ENCODE measurements at places on chromosomes 1 and 21.

GRCh38 chr1:183235503-183235902, 49.4 kb downstream of the LAMC2 start:
- no peak for DNase-seq

DNA sequence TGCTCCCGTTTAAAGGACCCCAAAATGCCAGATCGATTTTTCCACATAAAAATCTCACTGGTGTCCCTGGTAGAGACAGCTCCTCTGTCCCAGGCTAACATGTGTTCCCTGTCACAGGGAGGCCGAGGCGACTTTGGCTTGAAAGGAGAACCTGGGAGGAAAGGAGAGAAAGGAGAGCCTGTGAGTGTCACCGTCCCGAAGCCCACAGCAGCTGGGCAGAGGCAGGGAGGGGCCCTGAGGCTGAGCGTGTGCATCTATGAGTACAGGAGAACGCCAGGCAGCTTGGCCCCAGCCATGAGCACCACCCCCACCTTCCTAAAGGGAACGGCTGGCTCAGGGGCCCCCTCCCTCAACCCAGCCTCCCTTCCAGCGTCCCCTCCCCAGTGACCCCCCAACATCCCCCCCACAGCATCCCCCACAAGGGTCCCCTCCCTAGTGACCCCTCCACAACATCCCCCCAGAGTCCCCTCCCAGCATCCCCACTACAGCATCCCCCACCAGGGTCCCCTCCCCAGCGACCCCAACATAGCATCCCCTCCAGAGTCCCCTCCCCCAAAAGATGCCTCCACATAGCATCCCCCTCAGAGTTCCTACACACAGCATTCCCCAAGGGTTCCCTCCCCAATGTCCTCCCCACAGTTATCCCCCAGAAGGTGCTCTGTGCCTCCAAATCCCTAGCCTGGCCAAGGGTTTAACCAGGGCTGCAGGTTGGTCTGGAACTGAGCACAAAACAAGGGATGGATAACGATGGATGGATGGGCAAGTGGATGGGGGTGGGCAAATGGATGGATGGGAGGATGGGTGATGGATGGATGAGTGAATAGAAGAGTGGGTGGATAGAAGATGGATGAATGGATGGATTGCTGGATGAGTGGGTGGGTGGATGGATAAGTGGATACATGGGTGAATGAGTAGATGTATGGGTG, 25.1 kb downstream of the COL6A2 start:
- DNase-seq = no peak

- DNase-seq = peak; percentile 63
Measured at GRCh38 chr1:179229214-179230140, at the start of gene ABL2. Gene ABL2 (minus strand): TSS chr1:179229677. CDS start chr1:179229397, 280 bp downstream.

GRCh38 chr1:10113501-10113900, 80.7 kb downstream of the UBE4B start:
- DNase-seq = no peak

DNA sequence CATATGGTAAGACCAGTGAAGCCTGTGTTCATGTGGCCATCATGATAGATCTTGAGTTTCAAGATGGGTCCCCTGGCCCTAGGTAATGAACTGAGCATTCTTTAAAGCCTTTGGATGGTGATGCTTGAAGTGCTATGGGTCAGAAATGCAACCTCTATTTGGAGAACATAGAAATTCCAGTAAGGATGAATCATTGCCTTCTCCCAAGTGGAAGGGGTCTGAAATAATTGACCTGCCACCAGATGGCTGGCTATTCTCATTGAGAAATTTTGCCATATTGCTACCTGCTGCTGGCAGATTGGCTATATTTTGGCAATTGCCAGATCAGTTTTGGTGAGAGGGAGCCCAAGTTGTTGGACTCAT, 739 bp upstream of the IFI6 start:
- DNase-seq = no peak

GRCh38 chr1:204075139-204075521, 2.2 kb downstream of the SOX13 start:
- no peak for DNase-seq

- no peak for DNase-seq
Measured at GRCh38 chr1:247172996-247173395, 1.2 kb upstream of the ZNF124 start.

- DNase-seq = no peak
Measured at GRCh38 chr1:229334716-229335115, 8.1 kb downstream of the CCSAP start.

DNA sequence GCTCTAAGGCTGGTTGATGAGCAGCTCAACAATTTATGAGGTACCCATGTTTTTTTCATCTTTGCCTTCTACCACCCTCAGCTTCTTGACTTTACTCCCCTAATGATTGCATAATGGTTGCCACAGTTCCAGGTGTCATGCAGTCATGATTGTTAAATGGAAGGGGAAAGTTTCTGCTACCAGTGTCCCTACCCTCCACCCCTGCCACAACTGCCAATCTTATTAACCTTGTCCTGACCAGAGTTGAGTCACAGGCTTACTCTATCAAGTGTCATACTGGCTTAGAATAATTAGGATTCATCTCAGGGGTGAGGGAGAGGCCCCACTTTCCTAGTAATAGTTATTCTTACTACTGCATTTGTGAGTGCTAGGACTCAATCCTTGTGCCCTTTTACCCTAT, 7.9 kb upstream of the FUBP1 start:
- DNase-seq = no peak

DNA sequence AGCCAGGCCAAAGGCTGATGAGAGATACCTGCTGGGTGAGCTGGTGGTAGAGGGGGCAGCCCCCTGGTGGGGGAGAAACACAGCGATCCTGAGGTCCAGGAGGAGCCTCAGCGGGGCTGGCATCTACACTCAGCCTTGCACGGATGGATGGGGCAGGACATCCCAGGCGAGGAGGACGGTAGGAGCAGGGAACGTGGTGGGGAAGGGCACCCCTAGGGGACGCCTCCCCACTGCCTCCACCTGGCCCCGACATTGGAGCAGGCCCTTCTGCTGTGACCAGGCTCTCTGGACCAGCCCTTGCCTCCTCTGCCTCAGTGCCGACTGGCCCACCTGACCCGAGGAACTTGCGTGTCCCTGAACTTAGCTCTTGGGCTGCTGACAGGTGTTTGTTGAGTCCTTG, 6.4 kb upstream of the MMEL1 start:
- DNase-seq = no peak

DNA sequence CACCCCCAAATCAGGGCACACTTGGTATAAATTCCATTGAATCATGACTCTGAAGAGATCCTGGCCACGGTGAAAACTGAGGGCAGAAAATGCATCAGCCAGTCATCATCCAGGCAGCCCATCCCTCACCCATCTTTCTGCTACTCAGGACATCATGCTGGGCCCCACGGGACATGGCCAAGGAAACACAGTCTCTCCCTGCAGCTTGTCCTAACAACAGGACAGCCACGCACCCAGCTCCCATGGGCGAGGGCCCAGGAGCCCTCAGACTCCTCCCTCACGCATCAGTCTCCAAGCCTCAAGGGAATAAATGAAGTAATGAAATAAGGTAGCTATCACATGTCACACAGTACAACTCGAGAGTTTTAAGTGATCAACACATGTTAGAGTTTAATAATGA, 37.8 kb downstream of the ELK4 start:
- no peak for DNase-seq

DNA sequence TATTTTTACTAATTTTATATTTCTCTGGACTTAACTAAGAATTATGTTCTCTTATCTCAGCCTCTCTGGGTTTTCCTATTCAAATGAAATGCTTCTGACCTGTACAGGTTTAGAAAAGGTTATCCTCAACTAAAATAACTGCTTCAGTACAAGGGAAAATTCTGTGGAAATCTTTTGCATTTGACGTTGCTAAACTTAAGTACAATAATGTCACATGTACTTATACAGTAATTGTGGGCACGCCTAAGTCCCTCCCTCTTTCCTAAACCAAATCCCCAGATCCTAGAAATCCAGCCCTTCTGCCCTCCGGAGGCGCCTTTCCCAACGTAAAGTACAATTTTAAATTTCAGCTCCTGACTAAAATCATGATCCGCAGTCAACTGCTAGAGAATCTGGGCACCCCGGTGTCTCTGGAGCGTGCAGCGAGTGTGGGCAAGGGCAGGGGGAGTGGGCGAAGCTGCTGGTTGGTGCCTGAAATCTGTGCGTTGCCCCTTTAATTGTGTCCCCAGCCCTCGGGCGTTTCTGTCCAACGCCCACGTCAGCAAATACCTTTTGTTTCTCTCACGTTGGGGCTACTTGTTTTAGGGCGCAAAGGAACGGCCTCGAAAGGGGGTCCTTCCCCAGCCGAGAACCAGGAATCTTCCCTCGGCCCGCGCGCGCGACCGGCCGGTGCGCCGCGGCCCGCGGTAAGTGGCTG, at the start of gene ZBTB8A:
ZBTB8A (plus strand) TSS at position 541 of the 697 bp plus-strand sequence. CDS start 53,505 bp downstream, outside the sequence.
- DNase-seq = peak; percentile 50

GRCh38 chr1:44059664-44060355, 28.5 kb upstream of the SLC6A9 start:
- DNase-seq = no peak

GRCh38 chr1:165532053-165532452, 11.7 kb upstream of the LRRC52 start:
- DNase-seq = no peak

DNA sequence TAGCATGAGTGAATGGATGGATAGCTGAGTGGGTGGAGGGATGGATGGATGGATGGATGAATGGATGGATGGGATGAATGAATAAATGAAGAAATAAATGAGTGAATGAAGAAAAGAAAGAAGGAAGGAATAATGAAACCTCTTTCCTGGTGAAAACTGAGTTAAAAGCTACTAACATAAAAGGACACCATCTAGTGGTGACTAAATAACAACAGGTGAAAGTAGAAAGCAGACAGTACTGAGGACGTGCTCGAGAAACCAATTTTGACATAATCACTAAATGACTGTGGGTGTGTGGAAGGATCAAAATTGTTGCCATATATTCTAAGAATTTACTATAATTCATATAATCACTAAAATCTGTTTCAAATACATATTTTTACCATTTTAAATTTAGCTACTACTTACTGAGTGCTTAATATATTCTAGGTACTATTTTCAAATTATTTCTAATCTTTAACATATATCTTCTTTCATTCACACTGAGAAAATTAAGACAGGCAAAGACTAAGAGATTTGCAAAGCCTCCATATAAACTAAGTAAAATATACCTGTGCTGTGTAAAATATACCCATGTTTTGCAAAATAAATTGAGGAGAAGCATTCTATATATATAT, 522.9 kb downstream of the LRRIQ3 start:
- DNase-seq = peak; percentile 19

DNA sequence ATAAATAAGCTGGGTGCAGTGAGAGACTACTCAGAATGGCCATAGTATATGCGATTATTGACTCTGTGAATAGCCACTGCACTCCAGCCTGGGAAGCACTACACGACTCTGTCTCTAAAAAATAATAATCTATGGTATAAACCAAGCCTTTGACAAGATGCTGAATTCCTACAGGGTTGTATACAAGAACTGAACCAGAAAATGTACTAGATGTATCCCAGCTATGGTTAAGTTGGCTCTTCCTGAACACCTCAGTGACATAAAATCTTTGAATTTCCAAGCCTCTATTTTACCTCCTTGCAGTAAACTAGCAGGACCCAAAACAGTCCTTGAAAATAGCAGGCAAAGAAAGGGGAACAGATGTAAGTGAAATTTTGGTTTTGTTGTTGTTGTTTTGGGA, 32.5 kb downstream of the PTP4A2 start:
- no peak for DNase-seq

- DNase-seq = no peak
Measured at GRCh38 chr1:28199328-28200233, 23.1 kb upstream of the PTAFR start.

GRCh38 chr1:2949966-2950925, 71.0 kb upstream of the ACTRT2 start:
- no peak for DNase-seq

GRCh38 chr1:88063605-88064004, 620.5 kb upstream of the PKN2 start:
- DNase-seq = no peak

DNA sequence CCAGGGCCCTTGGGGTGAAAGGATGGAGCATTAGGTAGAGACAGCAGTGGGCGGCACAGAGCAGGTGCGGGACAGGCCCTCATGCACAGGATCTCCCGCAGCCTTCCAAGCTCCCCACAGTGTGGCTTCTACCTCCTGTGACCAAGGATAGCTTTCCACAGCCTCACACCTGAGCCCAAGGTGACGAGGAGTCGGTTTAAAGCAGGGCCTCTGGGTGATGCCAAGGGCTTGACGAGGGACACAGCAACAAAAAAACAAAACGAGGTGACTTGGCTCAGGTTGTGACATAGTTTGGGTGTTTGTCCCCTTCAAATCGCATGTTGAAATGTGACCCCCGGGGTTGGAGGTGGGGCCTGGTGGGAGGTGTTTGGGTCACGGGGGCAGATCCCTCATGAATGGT, 15.3 kb downstream of the RSPH1 start:
- no peak for DNase-seq

DNA sequence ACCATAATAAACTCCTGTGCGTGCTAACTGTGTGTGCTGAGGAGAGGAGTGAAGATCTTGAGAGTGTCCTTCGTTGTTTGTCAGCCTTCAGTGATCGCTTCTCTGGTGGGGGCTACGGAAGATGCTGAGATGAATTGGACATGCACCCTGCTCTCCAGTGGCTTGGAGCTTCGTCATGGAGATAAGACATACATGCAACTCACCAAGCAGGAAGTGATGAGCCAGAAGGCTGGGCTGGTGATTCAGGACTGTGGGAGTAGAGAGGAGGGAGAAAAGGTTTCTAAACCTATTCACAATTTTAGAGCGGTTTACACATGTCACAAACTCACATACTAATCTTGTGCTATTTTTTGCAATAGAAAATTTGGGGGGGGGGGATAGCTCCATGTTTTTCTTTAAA, 128.9 kb upstream of the ADAR start:
- DNase-seq = no peak

DNA sequence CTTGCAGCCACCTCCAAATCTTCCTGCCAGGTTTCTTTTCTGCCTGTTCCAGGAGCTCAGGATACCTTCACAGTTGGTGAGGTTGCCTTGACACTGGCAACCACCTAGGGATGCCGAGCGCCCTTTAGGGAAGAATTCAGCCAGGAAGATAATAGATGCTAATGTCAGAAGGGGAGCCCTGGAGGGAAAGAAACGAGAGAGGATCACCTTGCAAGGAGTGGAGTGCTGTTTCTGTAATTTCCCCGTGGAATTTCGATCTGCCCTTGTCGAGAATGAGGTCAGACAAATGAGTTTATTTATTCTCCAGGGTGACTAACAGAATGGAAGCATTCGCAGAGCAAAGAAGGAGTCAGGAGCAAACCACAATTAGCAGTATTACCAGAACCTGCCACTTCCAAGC, 315.8 kb upstream of the KAZN start:
- no peak for DNase-seq

DNA sequence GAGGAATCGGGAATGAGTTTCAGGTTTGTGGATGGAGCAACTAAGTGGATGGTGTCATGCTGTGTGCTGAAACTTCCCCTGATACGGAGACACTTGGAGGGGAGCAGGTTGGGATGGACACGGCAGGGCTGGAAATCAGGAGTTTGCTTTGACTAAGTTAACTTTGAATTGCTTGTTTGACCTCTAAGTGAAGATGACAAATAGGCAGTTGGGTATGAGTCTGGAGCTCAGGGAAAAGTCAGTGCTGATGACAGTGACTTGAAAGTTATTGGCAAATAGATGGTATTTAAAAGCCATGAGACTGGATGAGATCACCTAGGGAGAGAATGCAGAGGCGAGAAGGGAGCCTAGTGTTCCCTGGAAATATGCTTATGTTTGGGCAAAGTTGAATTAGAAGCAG, 12.8 kb upstream of the ZSCAN20 start:
- no peak for DNase-seq

Data from COLO829 (cell line).